ENCODE measurements at places on chromosomes 6 and 20. TPM values are rescaled to one million over a fixed set of nuclear protein-coding genes. Genes with fewer than 3 reads are reported as not detected.

MLN gene
- 0.61 TPM for total RNA-seq

POU3F2 gene
- not detected for total RNA-seq

JAG1 gene
- total RNA-seq, result 8.1 TPM

TGM3 gene
- total RNA-seq, result 0.28 TPM

PPP1R3G gene
- total RNA-seq, result 1.5 TPM

TNFRSF6B gene
- total RNA-seq, result 13.5 TPM

DNA sequence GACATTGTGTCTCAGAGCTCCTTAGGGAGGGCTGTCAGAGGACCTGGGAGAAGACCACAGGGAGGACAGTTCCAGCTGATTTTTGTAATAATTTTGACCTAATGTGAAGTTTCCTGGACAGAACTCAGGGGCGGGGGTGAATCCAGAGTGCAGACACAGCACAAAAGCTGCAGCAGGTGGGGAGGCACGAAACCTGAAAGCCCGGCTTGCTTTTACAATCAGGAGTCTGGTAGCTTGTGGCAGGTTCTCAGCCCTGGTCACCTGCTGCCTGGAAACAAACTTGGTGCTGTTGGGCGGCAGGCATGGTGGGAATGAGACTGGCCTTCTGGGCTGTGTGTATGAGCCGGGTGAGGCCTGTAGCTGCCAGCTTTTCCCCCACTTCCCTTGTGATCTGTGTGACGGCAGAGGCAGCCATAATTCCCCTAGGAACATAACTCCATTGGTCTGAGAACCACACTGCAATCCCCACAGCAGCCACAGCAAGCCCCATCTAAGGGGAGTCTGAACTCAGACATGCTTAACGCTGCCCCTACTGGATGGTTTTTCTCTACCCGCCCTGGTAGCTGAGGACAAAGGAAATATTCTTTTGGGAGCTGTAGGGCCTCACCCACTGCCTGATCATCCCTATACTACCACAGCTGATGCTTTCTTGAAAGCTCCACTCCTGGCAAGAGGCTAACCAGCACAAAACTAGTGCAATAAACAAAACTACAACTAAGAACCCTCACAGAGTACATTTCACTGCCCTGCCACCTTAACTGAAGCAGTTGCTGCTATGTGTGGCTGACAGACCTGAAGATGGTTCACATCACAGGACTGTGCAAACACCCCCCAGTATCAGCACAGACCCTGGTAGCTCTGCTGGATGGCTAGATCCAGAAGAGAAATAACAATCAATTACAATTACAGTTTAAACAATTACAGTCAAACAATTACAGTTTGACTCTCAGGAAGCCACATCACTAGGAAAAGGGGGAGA, 1055.1 kb upstream of the GJE1 start:
- peak; percentile 4 for DNase-seq

DNA sequence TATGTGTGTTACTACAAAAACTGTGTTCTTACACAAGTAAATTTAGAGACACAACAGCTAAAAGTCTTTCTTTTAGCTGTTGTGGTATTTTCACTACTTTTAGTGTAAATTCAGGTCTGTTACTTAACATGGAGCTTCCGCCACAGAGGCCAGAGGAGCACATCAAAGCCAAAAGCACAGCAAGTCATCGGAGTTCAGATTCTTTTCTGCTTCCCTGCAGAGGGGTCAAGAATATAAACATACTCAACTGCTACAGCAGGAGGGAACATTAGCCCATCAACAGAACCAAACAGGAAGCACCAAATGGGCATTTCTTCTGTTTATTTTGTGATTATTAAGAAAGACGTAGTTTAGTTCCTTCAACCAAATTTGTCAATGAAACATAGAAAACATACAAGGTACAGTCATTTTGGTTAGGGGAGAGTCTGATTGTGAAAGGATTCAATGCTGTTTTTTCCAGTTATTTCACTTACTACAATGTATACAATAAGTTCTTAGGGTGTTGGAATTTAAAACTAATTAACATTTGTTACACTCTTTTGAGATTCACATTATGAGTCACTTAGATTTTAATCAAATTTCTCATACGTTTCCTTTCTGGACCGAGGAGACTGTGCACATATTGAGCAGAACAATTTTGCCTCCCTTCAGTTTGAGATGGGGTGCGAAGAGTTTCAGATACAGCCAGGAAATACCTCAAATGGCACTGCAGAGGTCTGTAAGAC, 42.8 kb upstream of the DSE start:
- DNase-seq, result no peak

DNA sequence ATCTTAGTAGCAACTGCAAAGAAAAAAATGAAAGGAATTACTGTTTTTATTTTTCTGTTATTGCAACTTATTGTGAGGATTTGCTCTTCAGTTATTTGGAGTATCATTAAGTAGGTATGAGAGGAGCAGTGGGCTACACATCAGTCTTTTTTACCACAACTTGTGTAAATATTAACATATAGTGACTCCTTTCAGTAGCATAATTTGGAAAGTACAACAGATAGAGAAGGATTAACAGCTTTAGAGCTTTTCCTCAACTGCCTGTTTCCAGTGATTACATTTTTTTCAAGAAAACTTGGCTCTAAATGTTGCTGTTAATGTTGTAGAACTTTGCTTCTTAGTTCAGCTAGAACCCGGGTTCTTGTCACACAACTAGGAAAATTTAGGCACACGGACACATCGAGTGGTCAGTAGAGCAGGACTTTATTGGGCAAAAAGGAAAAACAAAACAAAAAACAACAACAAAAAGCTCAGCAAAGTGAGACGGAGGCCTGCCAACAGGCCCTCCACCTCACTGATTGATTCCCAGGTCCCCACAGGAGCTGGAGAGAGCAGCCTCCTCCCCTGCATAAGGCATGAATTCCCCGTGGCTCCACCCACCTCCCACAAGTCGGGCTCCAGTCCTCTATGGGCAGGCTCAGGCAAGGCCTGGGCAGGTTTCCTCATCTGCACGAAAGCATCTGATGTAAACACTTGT, 75.1 kb downstream of the ADGRG6 start:
- DNase-seq, result no peak

DNA sequence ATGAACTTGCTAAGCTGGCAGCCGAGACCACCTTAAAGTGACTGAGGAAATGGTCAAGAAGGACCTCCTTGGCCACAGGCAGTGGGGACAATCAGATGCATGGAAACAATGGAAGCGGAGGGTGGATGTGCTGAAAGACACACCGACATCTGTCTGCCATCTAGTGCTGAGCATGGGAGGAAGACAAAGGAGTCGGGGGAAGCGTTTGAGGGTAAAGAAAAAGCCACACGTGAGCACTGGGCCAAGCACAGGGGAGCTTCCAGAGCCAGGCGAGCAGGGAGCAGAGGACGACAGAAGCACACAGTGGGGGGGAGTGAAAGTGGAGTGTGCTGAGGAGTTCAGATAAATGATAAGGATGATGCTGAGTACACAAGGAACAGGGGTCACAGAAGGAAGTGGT, 367.8 kb downstream of the ZFAND3 start:
- no peak for DNase-seq

GRCh38 chr6:50463931-50464330, 249.4 kb upstream of the TFAP2D start:
- no peak for DNase-seq

GRCh38 chr6:85404564-85405174, 45.2 kb upstream of the NT5E start:
- no peak for DNase-seq

DNA sequence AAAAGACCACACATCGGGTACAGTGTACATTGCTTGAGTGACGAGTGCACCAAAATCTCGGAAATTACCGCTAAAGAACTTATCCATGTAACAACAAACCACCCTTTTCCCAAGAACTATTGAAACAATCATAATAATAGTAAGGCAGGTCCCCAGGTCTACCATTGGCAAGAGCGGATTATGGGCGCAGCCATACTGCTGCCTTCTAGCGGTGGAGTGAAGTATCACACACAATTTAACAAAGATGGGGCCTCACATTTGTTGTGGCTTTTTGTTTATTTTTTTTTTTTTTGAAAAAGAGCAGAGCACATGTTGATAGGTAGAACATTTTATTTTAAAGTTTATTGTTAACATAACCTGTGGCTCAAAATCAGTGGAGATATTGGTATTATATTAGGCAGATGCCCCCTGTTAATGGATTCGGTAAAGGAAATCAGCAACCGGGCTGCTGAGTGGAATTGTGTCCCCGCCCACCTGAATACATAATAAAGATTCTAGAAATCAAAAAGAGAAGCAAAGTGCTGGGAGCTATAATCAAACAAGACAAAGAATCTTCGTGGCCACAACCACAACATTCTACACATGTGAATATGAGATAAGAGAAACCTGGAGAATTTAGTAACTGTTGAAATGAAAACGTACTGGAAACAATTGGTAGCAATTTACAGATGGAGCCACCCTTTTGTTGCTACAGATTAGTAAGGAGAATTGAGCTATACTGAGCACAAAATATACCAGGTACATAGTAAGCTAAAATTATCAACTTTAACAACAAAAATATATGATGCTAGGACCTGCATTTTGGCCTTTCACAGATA, 94.2 kb upstream of the EXOC2 start:
- DNase-seq, result peak; percentile 15

DNA sequence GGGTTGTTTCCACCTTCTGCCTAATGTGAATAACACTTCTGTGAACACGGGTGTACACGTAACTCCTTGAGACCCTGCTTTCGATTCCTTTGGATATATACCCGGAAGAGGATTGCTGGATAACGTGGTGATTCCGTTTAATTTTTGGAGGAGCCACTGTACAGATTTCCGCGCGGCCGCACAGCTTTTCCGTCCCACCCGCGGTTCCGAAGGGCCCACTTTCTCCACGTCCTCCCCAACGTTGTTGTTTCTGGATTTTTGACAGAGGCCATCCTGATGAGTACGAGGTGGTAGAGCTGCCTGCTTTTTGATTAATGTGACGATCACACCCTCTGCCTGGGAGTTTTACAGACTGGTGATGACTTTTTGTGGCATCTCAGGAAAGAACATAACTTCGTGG, 114.0 kb downstream of the MYLK4 start:
- no peak for DNase-seq

- DNase-seq, result no peak
These were observed 225.0 kb upstream of the TENT5A start for GRCh38 chr6:81977486-81977885.

DNA sequence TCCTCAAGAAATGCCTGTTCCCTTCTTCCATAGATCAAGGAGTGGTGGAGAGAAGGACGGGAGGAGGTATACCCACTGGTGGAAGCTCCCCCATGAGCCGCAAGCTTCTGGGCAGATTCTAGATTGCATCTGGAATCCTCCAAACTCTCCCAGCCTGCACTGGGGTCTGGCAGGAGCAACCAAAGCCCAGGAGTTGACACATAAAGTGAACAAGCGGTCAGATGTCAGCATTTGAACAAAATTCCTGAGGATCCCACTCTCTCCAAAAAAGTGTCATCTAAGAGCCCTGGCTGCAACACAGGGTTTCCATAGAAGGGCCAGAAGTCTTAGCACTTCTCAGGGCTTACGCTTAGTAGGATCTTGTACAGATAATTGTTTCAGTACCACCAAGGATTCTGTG, 88.2 kb downstream of the KCNB1 start:
- no peak for DNase-seq

GRCh38 chr20:58890518-58891085, 38.1 kb downstream of the GNAS start:
- DNase-seq, result peak; percentile 88

- DNase-seq, result peak; percentile 72
These were observed 7.6 kb upstream of the TMEM14A start for GRCh38 chr6:52663120-52663935.

DNA sequence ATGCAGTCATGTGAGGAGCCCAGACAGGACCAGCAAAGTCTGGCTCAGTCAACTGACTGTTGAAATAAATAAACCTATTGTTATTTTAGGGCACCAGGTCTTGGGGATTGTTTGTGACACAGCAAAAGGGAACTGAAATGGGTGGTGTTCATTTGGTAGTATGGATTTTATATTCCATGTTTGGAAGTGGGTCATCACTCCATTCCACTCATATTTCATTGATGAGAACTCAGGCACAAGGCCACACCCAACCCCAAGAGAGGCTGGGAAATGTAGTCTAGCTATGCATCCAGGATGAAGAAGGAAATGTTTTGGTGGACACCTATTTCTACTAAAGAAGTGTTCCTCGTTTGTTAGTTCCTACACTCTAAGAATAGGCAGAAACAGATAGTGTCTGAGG, 64.9 kb upstream of the BTBD3 start:
- no peak for DNase-seq

DNA sequence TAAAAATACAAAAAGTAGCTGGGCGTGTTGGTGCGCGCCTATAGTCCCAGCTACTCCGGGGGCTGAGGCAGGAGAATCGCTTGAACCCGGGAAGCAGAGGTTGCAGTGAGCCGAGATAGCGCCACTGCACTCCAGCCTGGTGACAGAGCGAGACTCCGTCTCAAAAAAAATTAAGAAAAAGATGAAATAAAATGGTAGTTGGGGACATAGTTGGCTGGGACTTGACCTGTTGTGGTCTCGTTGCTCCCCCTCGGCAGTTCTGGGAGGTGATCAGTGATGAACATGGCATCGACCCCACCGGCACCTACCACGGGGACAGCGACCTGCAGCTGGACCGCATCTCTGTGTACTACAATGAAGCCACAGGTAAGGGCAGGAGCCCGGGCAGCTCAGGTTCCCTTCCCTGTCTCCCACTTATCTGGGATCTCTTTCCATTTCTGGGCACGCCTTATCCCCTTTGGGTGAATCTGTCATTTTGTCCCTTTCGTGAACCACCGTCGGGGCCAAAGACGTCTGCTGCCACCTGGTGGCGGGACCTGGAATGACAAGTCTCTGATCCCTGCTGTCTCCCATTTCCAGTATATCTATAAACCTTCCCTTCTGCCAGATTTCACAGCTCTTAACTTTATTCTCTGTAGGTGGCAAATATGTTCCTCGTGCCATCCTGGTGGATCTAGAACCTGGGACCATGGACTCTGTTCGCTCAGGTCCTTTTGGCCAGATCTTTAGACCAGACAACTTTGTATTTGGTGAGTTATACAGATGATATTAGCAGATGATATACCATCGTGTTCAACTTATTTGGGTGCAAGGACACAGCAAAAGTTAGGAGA, 2.3 kb downstream of the TUBB start:
- no peak for DNase-seq

DNA sequence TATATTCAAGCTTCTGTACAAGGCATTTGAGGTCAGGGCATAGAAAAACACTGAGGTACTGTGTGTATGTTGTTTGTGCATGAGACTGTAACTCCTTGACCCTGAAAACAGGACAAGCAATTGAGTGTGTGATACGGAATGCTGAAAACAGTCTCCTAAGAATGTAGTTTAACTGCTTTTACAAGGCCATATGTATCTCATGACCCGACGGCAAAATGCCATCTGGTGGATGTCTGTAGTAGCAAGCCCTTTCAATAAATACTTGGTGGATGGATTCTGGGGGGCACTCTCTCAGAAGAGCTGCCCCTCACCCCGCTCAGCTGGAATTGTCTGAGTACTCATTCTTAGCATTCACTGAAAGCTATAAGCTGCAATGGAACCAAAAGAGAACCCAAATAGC, 69.3 kb upstream of the EYS start:
- DNase-seq, result no peak

DNA sequence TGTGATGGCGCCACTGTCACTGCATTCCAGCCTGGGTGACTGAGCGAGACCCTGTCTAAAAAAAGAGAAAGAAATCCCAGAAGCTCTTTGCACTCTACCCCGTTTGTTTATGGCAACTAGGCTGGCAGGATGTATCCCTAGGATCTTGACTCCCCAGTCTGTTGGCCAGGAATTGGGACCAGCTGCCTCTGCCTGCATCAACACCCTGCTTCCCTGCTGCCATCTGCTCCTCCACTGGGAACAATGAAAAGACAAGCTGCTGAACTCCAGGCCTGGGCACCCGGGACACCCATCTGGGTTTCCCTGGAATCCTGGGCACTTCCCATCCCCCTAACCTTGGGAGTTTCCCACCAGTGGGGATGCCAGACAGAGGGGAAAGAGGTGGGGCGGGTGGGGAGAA, 64.9 kb downstream of the CPNE5 start:
- no peak for DNase-seq

- DNase-seq, result peak; percentile 13
These were observed 58.7 kb upstream of the SLC2A12 start for GRCh38 chr6:134111062-134111677.

All from thymus (tissue), 14 donors.